ENCODE measurements at places on chromosomes 6 and 20. TPM values are rescaled to one million over a fixed set of nuclear protein-coding genes. Genes with fewer than 3 reads are reported as not detected.
A peak's percentile ranks its signal among the peaks of the same experiment; 100 is the strongest.

GRCh38 chr6:41624621-41625380 is 13.5 kb upstream of the MDFI start:
- DNase-seq = no peak

DNA sequence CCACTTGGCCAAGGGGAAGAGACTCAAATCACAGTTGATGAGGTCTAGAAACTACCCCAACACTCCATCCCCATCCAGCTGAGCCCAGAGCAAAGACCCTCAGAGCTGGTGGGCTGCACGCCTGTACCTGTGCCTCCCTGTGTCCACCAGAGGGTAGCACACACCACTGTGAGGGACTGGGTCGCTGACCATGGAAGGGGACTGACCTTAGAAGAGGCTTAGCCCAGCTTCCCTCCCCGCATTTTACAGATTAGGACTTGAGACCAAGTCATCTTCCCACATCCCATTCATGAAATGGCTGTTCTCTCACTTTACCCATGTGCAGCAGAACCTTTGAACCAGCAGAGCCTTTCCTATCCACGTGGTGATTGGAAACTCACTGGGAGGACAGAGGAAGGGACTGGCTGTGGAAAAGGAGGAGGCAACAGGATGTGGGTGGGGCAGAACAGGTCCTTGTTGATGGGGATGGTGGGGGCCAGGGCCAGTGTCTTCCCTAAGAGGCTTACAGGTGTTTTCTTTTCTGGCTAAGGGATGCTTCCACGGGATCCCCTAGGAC is 44.3 kb downstream of the CPXM1 start:
- DNase-seq = no peak

Gene TAF4
- 21.0 TPM for total RNA-seq

- peak; percentile 76 for DNase-seq
Measured at GRCh38 chr20:11274141-11274594, 600.4 kb upstream of the JAG1 start.

GRCh38 chr6:43240950-43241349 is 2.3 kb upstream of the TTBK1 start:
- DNase-seq = no peak

DNA sequence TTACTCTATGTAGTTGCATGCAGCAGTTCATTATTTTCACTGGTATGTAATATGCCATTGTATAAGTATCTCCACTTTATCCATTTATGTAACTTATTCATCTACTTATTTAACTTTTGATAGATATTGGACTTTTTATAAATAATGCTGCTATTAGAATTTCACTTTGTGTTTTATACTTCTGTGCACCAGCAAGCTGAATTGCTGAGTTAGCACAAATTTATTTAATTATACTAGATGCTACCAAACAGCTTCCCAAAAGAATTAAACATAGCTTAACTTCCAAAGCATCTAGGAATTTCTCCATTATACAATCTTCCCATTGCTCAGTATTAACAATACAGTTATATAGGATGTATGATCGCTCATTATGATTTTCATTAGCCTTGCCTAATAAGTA is 308.0 kb upstream of the FKBP1C start:
- no peak for DNase-seq

Gene BMP6
- total RNA-seq = 13.6 TPM

Gene CDS2
- 54.0 TPM for total RNA-seq

GRCh38 chr6:126811321-126811720 is 307.1 kb upstream of the RSPO3 start:
- no peak for DNase-seq

Gene KIFC1
- 81.8 TPM for total RNA-seq

GRCh38 chr6:100721256-100721655 is 159.9 kb downstream of the ASCC3 start:
- DNase-seq = no peak

Gene GNL1
- 90.6 TPM for total RNA-seq

DNA sequence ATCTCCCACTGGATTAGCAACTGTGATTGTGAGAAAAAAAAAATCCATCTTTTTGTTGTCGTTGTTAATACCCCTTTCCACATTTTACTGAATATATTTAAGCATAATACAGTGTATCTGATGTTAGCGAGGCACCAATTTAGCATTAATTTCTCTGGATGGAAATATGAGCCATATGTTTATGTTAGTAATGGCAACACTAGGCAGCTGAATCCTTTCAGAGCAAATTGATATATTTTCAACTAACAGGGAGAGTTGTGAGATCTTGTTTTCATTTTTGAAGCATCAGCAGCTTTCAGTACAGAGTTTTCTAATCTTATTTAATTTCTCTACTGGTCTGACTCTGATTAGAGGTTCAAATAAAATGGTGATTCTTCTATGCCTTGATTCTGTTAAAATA is 84.8 kb upstream of the HDAC2 start:
- no peak for DNase-seq

Gene EMILIN3
- total RNA-seq = 0.54 TPM

GRCh38 chr6:56802584-56802983 is 152.3 kb upstream of the BEND6 start:
- no peak for DNase-seq

DNA sequence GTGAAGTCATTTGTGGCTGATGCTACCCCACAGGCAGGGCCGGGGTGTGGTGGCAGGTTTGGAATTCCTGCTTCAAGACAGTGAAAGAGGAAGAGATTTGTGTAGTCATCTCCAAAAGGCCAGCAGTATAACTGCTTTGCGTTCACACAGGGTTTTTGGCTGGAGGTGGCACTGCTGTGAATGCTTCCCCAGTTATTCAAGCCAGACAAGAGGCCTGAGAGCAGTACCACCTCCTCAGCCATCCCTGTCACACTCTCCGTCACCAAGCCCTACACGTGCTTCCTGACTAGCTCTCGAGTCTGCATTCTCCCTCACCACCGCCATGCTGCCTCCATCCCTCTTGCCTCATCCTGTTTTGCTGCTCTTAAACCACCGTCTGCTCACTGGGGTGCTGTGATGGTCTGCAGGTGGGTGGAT is 23.9 kb downstream of the ARMC2 start:
- no peak for DNase-seq

Gene GGTLC1
- total RNA-seq = 0.18 TPM

DNA sequence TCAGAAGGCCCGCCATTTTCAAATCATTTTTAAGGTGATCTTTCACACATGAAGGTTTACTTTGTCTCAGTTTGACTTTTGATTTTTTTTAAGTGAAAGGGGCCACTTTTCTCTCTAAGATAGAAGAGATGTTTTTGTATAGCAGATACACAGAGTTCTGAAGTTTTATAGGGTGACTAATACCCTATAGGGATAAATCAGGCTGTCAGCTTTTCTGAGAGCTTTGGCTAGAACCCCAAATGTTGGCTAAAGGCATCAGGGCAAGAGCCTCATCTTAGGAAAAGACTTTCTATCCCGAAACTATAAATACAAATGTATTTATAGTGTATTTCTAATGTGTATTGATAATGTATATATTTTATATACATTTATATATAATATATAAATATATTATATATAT is 181.4 kb downstream of the TBX18 start:
- no peak for DNase-seq

Gene CCDC170
- not detected for total RNA-seq

GRCh38 chr6:170172825-170173256 is 118.0 kb downstream of the DLL1 start:
- no peak for DNase-seq

Gene TENT5A
- total RNA-seq = 1.7 TPM

Gene TP53TG5
- total RNA-seq = not detected

DNA sequence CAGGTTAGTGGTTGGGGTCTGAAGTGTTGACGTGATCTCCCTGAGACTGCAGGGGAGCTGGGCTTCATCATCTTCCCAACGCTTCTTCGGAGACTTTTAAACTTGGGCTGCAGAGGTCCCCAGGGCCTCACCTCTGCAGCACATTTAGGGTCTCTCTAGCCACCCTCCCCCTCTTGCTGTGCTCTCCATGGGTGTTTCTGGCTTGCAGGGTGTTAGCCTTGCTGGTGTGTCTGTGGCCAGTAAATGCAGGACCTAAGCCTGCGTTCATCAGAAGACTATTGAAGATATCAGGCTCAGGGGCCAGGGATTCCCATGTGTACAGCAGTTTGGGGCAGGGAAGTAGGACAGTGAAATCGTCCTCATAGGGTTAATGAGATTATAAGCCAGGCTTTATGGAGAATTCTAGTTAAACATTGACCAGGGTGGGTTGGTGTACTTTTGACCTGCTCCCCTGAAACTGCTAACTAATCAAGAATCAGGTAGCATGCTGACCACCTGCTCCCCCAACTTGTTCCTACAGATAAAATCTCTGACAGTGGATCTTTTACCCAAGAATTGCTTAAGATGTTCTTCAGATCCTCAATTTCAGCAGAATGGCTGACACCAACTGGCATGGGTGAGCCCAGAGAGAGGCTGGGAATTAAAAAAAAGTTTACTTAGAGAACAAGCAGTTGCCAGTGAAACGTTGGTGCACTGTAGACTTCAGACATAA is 3.8 kb upstream of the DDO start:
- no peak for DNase-seq

DNA sequence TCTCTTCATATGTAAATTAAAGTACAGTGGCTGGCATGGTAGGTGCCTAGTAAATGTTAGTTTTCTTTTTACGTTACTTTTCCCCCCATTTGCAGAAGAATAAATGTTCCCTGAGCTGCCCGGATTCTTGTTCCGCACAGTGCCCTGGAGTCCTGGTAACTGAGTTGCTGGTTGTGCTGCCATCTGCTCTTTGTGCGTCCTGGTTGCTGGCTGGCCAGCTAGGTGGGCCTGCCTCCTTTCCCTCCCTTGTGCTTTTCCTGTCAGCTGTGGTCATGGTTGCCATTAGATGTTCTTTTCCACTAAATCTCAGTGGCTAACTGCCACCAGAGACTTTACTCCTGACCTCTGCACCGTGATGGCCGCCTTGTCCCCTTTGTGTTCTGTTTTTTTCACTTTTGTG is 28.6 kb downstream of the CEP43 start:
- no peak for DNase-seq

Gene SPAG4
- 17.6 TPM for total RNA-seq

Gene LRRN4
- total RNA-seq = 0.57 TPM

Gene BANF2
- not detected for total RNA-seq

GRCh38 chr20:22312744-22313346 is 271.5 kb downstream of the FOXA2 start:
- peak; percentile 8 for DNase-seq

DNA sequence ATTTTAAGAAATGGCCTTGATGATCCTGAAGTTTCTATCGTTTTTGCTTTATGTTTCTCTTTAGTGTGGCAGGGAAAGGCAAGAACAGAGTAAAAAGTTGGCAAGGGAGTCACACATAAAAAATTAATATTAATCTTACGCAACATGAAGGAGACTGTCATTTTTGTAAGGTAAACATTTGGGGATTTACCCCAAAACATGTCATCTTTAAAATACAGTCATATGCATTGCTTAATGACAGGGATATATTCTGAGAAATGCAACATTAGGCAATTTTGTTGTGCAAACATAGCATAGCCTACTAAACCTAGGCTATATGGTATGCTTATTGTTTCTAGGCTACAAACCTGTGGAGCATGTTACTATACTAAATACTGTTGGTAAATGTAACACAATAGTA is 5.4 kb downstream of the RBL1 start:
- no peak for DNase-seq

Gene IPCEF1
- total RNA-seq = 0.28 TPM

DNA sequence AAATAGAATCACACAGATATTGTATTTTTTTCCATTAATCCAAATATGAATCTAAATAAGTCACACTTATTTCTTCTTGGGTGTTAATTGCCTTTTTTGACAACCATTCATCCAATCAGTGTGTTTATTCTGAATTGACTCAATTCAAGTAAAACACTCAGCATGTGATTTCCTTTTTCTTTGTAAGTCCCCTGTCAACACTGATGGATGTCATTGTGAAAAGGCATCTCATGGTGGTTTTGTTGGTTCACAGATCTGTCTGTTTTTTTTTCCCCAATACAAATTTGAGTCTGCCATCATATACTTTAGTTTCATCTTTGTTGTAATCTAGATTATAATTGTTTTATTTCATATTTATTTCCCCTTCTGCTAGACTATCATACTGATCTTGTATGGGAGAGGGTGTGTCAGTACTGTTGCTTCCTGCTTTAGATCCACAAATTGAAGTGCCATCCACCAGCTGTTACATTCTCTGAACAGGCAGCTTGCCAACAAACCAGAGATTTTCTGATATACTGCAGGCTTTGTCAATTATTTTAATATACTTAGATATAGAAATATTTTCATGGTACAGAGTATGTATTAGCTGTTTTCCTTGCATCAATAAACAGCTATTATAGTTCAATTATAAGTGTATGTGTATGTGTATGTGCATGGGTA is 64.2 kb upstream of the FLRT3 start:
- no peak for DNase-seq

DNA sequence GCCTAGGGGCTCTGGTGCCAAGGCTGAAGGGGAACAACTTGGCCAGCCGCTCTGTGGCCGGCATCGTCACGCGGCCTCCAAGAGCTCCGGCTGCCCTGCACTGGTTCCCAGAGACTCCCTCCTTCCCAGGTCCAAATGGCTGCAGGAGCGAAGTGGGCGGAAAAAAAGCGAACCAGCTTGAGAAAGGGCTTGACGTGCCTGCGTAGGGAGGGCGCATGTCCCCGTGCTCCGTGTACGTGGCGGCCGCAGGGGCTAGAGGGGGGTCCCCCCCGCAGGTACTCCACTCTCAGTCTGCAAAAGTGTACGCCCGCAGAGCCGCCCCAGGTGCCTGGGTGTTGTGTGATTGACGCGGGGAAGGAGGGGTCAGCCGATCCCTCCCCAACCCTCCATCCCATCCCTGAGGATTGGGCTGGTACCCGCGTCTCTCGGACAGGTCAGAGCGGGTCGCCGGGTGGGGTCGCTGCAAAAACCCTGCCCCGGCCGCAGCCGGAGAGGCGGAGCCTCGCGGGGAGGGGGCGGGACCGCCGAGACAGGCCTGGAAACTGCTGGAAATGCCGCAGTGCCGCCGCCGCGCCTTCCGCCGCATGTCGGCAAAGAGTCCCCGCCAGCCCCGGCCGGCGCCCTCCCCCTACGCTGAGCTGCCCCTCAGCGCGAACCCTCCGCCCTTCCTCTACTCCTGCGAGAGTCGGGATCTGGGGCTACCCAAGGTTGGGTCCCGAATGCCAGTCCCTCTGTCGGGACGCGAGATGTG is 814 bp upstream of the HSP90AB1 start:
- DNase-seq = no peak

GRCh38 chr6:79196912-79197311 is 37.6 kb downstream of the HMGN3 start:
- DNase-seq = no peak

DNA sequence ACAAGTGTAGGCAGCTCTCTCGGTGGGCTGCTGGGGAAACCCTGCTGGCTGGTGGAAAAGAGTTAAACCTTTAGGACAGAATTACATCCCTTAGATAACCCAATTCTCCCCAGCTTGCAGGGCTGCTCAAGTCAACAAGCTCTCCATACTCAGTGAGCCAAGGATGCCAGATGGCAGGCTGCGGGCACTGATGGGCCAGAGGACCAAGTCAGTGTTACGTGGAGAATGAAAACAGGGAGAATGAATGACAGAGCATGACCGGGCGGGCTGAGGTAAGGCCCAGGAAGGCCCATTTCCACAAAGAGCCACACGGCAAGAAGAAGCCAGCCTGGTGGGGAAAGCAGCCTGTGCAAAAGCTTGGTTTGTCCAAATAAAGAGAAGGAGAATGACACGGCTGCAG is 58.7 kb upstream of the CD93 start:
- no peak for DNase-seq

Gene DEFB116
- not detected for total RNA-seq

Measured in Panc1 (cell line).